ENCODE measurements at places on chromosomes 7 and 10.

- DNase-seq = no peak
Observed at GRCh38 chr10:35058686-35059085, 31.5 kb downstream of the CUL2 start.

- no peak for DNase-seq
Observed at GRCh38 chr10:64636461-64636860, 1115.3 kb downstream of the REEP3 start.

- DNase-seq = no peak
Observed at GRCh38 chr10:29835055-29835454, 200.3 kb upstream of the SVIL start.

GRCh38 chr10:124906551-124907001 is 35.3 kb upstream of the ZRANB1 start:
- no peak for DNase-seq

All from stimulated activated CD4-positive, alpha-beta T cell treated with anti-CD3 and anti-CD28 coated beads, Interleukin-4, amount 100 ng/mL, for 1 hour (primary cell).